ENCODE measurements at places on chromosomes 2 and 18. TPM values are rescaled to one million over a fixed set of nuclear protein-coding genes. Genes with fewer than 3 reads are reported as not detected.

DNA sequence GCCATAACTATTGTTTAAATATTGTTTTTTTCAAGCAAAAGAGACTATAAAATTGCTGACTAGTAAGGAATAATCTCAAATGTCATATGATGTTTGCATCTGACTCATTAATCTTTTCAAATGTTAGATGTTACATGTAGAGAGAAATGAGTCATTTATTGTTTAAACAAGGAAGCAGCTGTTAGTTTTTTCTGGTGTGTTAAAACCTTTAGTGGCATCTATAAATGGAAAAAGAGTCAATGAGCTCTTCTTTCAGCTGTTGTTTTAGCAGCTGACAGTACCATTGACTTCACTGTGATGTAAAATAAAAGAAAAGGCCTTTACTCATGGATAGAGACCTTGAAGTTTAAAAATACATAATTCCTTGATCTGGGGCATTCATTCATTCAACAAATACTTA is 1.8 kb upstream of the KLHL41 start:
- H3K4me3 ChIP-seq: no peak overlapping the region
- no peaks in the 10 kb centered on the region for H3K36me3 ChIP-seq
- no peak overlapping the region for H3K27ac ChIP-seq
- H3K27me3 ChIP-seq: no peaks in the 10 kb centered on the region
- H3K4me1 ChIP-seq: no peaks in the 10 kb centered on the region

GRCh38 chr2:43085929-43086328 is 140.5 kb downstream of the ZFP36L2 start:
- no peak overlapping the region for H3K27ac ChIP-seq
- no peaks in the 10 kb centered on the region for H3K27me3 ChIP-seq
- no peaks in the 10 kb centered on the region for H3K36me3 ChIP-seq
- no peak for DNase-seq

GRCh38 chr2:159982270-159982669 is 80.1 kb downstream of the PLA2R1 start:
- H3K4me3 ChIP-seq: no peak overlapping the region
- no peaks in the 10 kb centered on the region for H3K4me1 ChIP-seq
- no peak overlapping the region for H3K27ac ChIP-seq

The ASPRV1 gene
- 1.7 TPM for total RNA-seq

GRCh38 chr2:229586012-229586411 is 128.3 kb downstream of the DNER start:
- no peaks in the 10 kb centered on the region for H3K4me1 ChIP-seq
- H3K36me3 ChIP-seq: no peaks in the 10 kb centered on the region
- H3K27me3 ChIP-seq: no peaks in the 10 kb centered on the region

GRCh38 chr2:118388771-118389170 is 300.5 kb downstream of the INSIG2 start:
- DNase-seq: no peak
- no peaks in the 10 kb centered on the region for H3K4me1 ChIP-seq
- H3K36me3 ChIP-seq: no peaks in the 10 kb centered on the region
- H3K27me3 ChIP-seq: no peaks in the 10 kb centered on the region

DNA sequence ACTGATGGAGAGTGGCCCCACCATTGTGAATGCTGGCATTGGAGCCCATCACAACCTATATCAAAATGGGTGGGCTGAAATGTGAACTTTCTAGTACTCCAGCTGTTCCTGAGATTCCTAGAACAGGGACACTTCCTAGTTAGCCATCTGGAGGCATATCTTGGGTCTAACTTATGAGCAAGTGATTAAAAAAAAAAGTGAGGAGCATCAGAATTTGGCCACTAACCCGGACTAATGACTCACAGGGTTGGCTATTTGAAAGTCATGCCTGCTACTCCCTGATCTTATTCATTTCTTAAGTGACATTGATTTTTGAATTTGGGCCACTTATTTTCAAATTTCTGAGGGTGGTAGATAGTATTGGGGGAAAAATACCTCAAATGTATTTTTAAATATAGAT is 216.6 kb downstream of the HRH4 start:
- no peak overlapping the region for H3K4me3 ChIP-seq
- H3K4me1 ChIP-seq: no peaks in the 10 kb centered on the region
- no peak overlapping the region for H3K27ac ChIP-seq
- H3K27me3 ChIP-seq: no peaks in the 10 kb centered on the region
- no peaks in the 10 kb centered on the region for H3K36me3 ChIP-seq

The CNGA3 gene
- total RNA-seq: not detected

GRCh38 chr18:66760559-66760958 is 156.7 kb upstream of the CDH19 start:
- no peaks in the 10 kb centered on the region for H3K4me1 ChIP-seq
- no peaks in the 10 kb centered on the region for H3K36me3 ChIP-seq
- H3K27me3 ChIP-seq: no peaks in the 10 kb centered on the region
- no peak overlapping the region for H3K27ac ChIP-seq

The TMEM182 gene
- total RNA-seq: 3.3 TPM

DNA sequence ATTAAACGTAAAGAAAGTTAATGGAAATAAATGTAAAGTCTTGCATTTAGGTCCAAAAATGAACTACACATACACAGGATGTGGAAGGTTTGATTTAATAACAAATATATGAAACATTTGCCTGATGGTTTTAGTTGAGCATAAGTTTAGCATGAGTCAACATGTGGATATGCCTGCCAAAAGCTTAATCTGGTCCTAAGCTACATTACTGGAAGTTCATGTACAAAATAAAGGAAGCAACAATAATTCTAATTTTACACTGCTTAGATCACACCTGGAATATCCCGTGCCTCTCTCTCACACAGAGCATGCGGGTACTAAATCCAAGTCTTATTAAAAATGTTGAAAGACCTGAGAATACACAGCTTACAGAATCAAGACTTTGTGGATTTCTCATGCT is 276.5 kb upstream of the NRP2 start:
- DNase-seq: no peak
- no peaks in the 10 kb centered on the region for H3K36me3 ChIP-seq
- H3K4me3 ChIP-seq: no peak overlapping the region
- no peaks in the 10 kb centered on the region for H3K4me1 ChIP-seq
- no peak overlapping the region for H3K27ac ChIP-seq

DNA sequence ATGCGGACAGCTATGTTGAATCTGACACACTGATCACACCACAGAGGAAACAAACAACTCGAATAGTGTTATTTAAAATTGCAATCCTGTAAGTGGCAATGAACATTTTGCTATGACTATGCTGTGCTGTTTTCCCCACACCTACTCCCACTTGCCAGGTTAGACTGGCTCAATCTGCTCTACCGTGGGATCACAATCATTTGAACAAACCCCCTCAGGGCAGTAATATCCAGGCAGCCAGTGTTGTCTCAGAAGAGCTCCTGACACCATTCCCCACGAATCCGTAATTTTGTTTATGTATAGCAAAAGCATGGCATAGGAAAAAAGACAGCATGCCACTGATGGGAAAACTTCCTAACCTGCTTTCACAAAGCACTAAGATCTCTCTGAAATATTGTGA is 284.3 kb downstream of the ERBB4 start:
- no peaks in the 10 kb centered on the region for H3K4me1 ChIP-seq
- no peak overlapping the region for H3K27ac ChIP-seq
- H3K4me3 ChIP-seq: no peak overlapping the region
- no peaks in the 10 kb centered on the region for H3K27me3 ChIP-seq
- H3K36me3 ChIP-seq: no peaks in the 10 kb centered on the region

The DCC gene
- not detected for total RNA-seq

DNA sequence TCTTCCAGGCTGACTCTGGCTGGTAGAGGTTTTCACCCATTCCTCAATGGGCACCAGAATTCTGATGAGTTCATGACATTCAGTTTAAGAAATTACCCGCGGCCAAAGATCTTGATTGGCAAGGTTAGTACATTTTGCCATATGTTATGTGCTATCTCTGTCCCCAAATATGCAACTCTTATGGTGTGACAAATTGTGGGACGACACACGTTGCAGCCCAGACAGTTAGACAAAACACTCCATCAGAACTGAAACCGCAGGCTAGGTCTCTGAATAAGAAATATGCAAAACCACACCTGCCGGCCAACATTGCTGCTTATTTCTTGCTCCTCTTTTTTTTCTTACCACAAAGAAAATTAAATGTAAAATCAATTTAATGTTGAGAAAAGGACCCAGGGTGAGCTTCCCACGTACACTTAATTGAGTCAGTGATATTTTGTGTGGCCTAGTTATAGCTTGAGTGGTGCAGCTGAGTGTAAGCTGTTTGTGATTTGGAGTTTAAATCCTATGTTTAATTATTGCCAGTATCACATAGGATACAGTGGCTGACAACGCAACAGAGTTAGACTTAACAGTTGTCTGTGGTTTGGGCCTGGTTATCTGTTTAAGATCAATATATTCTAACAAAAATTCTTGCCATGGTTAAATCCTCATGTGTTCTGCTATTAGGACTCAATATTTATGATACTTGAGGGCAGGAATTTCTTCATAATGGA is 35.7 kb upstream of the LTBP1 start:
- no peak overlapping the region for H3K27ac ChIP-seq
- DNase-seq: no peak
- no peak overlapping the region for H3K4me3 ChIP-seq
- H3K36me3 ChIP-seq: no peaks in the 10 kb centered on the region

The NR4A2 gene
- 398 TPM for total RNA-seq

DNA sequence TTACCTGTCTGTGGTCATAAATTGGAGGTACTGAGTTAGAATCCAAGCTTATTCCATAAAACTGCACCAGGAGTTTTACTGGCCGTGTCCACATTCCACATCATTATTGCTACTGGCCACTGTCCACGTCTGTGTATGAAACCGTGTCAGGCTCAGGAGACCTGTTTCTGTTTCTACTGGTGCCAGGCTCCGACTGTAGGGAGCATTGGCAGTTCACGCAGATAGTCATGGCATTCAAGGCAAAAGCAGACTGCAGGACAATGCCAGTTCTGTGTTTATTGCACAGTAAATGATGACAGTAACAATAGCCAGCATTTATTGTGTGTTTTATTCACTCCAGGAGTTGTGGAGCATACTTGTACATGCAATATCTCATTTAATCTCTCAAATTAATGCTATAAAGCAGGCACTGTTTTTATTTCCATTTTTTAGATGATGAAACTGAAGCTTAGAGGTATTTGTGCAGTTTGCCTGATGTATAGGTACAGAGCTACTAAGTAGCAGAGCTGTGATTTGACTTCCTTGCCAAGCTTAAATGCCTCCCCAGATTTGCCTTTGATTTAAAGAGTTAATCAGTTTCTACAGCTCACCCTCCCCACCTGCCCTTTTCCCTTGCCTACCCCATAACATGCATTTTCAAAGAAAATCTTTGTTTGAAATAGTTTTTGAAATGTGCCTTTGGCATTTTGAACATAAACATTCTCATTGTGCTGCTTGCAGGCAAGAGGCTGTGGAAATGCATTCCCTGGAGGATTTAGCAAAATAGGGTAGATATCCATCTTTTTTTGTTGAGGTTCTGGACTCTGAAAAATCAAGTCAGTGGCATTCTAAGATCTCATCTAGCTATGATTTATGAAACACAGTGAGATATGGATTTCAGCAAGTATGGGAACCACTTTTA is 55.5 kb downstream of the MAP4K4 start:
- peaks cover 47% of the 10 kb centered on the region for H3K4me1 ChIP-seq
- H3K36me3 ChIP-seq: no peaks in the 10 kb centered on the region
- no peak overlapping the region for H3K4me3 ChIP-seq
- no peak for DNase-seq
- no peak overlapping the region for H3K27ac ChIP-seq

The FBXO11 gene
- 124 TPM for total RNA-seq

DNA sequence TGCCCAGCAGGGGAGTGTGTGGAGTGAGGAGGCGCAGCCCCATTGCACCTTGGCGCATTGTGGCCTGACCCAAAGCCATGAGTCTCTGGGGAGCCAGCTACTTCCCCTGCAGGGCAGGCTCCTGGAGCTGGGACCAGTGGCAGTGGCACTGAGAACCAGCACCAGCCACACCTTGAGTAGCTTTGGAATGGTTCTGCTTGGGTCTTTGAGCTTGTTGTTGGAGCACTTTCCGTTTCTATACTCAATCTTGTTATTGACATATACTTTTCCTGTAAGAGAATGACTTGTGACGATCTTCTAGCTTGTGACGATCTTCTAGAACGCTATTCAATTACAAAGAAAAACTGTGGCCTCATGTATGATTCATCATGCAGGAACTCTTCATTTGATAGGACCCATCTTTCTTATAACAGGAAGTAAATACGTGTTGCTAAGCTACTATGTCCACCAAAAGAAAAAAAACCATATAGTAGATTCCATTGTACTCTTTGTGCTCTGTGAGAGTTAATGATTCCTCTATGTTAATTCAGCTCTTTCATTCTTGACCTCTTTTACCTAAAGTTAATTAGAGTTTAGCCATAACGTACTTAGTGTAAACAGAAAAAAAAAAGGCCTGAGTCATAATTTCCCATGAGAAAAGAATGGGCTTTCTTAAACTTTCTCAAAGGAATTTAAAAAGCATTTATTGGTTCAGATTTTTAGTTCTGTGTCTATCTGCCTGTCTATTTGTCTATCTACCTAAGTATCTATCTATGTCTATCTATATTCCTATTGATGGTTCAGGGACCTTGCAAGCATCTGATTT is 113.1 kb downstream of the GATA6 start:
- DNase-seq: peak; percentile 4
- no peak overlapping the region for H3K27ac ChIP-seq
- H3K4me3 ChIP-seq: no peak overlapping the region

GRCh38 chr2:214515111-214515510 is 104.3 kb downstream of the VWC2L start:
- H3K36me3 ChIP-seq: no peaks in the 10 kb centered on the region
- no peaks in the 10 kb centered on the region for H3K4me1 ChIP-seq
- no peak for DNase-seq

The NEU4 gene
- total RNA-seq: 3.8 TPM

The SERPINB4 gene
- not detected for total RNA-seq

The PDCD1 gene
- total RNA-seq: 12.3 TPM

The UGT1A7 gene
- total RNA-seq: not detected

DNA sequence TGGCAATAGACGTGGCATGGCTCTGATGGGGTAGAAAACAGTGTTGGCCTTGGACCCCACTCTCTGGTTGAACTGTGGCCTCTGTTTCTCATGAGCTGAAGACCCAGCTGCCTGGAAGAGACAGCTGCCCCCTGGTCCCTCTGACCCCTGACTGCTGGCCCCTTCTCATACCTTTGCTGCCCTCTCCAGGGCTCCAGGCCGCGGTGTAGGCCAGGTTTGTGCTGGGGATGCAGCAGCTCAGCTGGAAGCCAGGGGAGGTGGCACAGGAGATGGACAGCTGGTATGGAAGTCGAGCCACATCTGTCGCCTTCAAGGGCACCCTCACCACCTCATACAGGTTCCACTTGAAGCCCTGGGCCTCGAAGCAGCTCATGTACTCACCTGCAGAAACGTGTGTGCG is 31.7 kb upstream of the SELENOI start:
- H3K4me3 ChIP-seq: no peak overlapping the region
- no peak for DNase-seq
- no peak overlapping the region for H3K27ac ChIP-seq
- no peaks in the 10 kb centered on the region for H3K4me1 ChIP-seq
- no peaks in the 10 kb centered on the region for H3K27me3 ChIP-seq

DNA sequence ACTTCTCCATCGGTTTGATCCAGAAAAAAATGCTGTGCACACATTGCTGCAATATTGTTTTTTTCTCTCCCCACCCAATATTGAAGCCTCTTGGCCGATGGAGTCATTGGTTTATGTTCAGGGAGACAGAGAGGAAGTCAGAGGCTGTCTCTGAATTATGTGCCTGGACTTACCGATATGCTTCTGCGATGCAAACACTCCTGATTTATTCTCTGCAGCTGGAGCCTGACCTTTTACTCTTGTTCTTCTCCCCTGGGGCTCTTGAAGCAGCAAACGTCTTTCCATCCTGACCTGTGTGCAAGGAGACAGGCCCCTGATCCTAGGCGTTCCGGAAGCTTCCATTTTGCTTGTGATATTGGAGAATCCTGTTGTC is 99.6 kb downstream of the PTGR3 start:
- H3K27ac ChIP-seq: no peak overlapping the region
- no peak overlapping the region for H3K4me3 ChIP-seq
- no peaks in the 10 kb centered on the region for H3K36me3 ChIP-seq
- no peaks in the 10 kb centered on the region for H3K4me1 ChIP-seq
- no peaks in the 10 kb centered on the region for H3K27me3 ChIP-seq

Measured in CD4-positive, CD25-positive, alpha-beta regulatory T cell (primary cell).